ENCODE measurements at places on chromosomes 6 and 20. TPM values are rescaled to one million over a fixed set of nuclear protein-coding genes. Genes with fewer than 3 reads are reported as not detected.

ULBP2 gene
- total RNA-seq, result 0.16 TPM

RNF39 gene
- not detected for total RNA-seq

UNC5CL gene
- total RNA-seq, result 1.2 TPM

TRAPPC3L gene
- not detected for total RNA-seq

SNX3 gene
- 80.2 TPM for total RNA-seq

ELOVL2 gene
- total RNA-seq, result not detected

CGA gene
- not detected for total RNA-seq
